ENCODE measurements at places on chromosomes 5 and 9.

- no peak for DNase-seq
Observed at GRCh38 chr5:42570966-42571960, 148.0 kb downstream of the GHR start.

- no peak for DNase-seq
Observed at GRCh38 chr5:84036842-84037241, 316.2 kb upstream of the HAPLN1 start.

DNA sequence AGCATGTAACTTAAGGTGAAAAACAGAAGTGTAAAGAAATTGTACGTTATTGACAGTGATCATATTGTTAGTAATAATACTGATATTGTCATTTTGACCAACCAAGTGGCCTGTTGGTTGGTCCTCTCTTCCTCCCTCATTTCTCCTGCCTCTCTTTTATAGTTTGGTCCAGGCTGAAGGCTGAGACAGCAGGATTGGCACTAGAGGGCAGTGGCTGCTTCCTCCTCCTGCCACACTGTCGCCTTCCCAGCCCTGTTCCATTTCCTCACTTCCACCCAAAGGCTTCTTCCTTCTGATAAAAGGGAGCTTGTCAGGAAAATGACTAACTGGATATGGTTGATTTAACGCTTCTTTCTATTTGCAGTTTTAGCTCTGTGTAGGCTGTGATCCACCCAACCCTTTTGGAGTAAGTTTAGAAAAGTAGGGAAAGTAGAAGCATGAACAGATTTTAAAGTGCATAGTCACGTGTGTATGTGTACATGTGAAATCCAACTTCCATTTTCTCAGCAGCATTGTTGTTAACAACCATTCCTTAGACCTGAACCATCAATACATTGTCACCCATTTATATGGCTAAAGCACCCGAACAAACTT, 35.6 kb downstream of the PTCD2 start:
- peak; percentile 7 for DNase-seq

DNA sequence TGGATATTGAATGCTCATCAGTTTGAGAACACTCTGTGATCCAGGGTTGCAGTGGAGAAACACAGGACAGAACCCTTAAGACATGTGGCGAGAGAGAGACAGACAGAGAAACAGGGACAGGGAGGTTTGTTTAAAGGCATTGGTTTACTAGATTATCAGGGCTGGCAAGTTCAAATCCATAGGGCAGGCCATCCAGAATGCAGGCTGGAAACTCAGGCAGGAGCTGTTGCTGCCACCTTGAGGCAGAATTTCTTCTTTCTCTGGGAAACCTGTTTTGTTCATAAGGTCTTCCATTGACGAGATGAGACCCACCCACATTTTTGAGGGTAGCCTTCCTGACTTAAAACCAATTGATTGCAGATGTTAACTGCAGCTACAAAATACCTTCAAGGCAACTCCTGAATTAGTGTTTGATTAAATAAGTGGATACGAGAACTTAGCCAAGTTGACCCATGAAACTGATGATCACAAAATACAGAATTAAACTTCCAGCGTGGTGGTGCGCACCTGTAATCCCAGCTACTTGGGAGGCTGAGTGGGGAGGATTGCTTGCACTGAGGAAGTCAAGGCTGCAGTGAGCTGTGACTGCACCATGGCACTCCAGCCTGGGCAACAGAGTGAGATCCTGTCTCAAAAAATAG, 55.9 kb downstream of the NSUN2 start:
- DNase-seq, result peak; percentile 70

DNA sequence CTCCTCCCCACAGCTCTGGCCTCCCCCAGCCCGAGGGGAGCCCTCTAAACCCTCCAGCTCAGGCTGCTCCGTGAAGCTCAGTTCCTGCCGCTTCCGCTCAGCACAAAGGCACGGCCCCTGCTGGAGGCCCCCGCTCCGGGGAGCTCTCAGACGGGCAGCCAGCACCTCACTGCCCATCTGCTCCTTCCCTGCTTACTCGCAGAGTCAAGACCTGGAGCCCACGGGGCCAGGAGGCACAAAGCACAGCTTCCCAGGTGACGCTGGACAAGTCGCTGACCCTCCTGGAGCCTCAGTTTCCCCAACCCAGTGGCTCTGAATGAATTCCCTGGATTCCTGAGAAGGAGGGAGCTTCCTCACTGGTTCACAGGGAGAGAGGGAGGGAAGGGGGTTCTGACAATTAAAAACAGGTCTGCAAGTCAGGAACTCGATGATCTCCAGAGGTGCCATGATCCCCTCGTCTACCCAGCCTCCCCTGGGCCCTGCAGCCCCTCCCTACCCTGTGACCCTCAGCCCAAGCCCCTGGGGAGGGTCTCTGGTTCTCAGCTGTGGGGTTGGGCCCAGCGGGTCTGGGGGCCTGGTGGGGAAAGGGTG, 36.2 kb downstream of the VAV2 start:
- DNase-seq, result no peak

- no peak for DNase-seq
Observed at GRCh38 chr9:81526587-81526986, 162.8 kb downstream of the TLE1 start.

DNA sequence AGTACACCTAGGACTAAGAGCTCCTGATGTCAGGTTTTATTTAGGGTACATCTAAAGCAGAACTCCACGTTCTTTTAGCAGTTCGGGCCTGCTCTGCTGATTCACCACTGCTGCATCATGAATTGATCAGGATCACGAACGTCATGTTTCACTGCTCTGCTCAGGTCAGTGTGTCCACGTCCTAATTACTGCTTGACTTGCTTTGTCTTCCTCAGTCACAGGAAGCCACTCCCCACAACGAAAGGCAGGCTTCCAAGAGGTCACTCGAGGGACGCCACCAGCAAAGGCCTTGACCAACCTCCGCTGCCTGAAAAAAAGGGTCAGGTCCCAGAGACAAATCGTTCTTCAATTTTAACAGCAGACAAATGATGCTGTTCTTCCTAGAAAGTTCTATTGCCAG, 40.3 kb downstream of the CTNND2 start:
- DNase-seq, result no peak

Data from SW480 (cell line).